Ovary (tissue), 10 donors: ENCODE measurements at places on chromosomes 7 and 10.

DNA sequence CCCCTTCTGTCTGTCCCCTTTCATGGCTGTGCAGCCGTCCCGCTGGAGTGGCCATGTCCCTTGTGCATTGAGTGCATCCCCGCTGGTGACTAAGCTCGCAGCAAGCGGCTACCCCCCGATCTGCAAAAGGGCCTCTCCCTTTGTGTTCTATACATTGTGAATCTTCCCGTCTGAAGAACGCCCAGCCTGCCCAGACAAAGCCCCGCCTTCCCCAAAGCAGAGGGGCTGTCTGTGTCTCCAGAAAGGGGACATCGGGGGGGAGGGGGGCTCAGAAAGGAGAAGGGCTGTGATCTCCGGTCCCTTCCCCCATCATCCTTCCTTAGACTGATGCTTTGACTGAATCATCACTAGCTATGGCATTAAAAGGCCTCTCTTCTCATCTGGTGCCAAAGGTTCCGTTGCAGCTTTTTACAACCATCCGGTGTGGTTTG, 11.9 kb downstream of the NPTX2 start:
- DNase-seq, result no peak

DNA sequence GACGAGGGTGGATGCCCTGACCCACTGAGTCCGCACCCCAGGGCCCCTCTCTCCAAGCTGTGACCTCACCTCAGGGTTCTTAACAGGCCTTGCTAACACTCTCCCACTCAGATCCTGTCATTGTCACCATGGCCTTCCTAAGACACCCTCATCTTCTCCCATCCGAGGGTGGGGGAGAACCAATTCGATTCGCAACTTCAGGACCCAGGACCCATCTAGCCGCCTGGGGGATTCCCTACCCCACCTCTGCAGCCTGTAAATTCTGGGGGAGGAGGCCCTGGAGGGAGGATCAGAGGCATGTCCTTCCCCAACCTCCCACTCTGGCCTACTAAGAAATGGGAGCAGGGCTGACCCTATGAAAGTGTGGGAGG, 17.4 kb downstream of the TRIM8 start:
- DNase-seq, result no peak

- no peak for DNase-seq
These were observed 93.7 kb upstream of the NMT2 start for GRCh38 chr10:15262036-15262713.

DNA sequence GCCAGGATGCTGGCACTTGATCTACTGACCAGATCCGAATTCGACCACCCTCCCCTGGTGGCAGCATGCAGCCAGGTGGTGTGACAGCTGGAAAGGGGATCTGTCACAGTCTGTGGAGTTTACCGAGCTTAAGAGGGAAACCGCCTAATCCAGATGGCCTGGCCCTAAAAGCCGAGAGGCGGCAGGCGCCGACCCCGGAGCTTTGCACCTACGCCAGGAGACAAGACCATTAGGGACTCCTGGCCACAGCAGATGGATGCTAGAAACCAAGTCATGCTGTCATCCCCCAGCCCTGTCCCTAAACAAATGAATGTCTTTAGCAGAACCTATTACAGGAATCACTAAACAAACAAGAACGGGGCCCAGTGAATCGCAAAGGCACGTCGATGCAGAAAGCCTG, 27.7 kb downstream of the RCC1L start:
- DNase-seq, result no peak

GRCh38 chr10:57303566-57303965, 942.5 kb upstream of the ZWINT start:
- no peak for DNase-seq

- DNase-seq, result no peak
These were observed 45.1 kb downstream of the MET start for GRCh38 chr7:116717137-116717536.

GRCh38 chr7:51054231-51054630, 262.4 kb downstream of the COBL start:
- DNase-seq, result no peak
